ENCODE measurements at places on chromosomes 6 and 20. TPM values are rescaled to one million over a fixed set of nuclear protein-coding genes. Genes with fewer than 3 reads are reported as not detected.
A peak's percentile ranks its signal among the peaks of the same experiment; 100 is the strongest.

The HAO1 gene
- not detected for total RNA-seq

The VGLL2 gene
- not detected for total RNA-seq

The HMGCLL1 gene
- not detected for total RNA-seq

The PPP2R5D gene
- 51.0 TPM for total RNA-seq

GRCh38 chr20:22794200-22794599 lies 209.8 kb upstream of the FOXA2 start:
- peaks cover 43% of the 10 kb centered on the region for H3K4me1 ChIP-seq
- no peaks in the 10 kb centered on the region for H3K27me3 ChIP-seq
- DNase-seq: peak; percentile 40
- no peak overlapping the region for H3K4me3 ChIP-seq

GRCh38 chr20:24580006-24580405 lies 110.6 kb downstream of the SYNDIG1 start:
- H3K27me3 ChIP-seq: no peaks in the 10 kb centered on the region
- H3K27ac ChIP-seq: no peak overlapping the region
- H3K36me3 ChIP-seq: no peaks in the 10 kb centered on the region

DNA sequence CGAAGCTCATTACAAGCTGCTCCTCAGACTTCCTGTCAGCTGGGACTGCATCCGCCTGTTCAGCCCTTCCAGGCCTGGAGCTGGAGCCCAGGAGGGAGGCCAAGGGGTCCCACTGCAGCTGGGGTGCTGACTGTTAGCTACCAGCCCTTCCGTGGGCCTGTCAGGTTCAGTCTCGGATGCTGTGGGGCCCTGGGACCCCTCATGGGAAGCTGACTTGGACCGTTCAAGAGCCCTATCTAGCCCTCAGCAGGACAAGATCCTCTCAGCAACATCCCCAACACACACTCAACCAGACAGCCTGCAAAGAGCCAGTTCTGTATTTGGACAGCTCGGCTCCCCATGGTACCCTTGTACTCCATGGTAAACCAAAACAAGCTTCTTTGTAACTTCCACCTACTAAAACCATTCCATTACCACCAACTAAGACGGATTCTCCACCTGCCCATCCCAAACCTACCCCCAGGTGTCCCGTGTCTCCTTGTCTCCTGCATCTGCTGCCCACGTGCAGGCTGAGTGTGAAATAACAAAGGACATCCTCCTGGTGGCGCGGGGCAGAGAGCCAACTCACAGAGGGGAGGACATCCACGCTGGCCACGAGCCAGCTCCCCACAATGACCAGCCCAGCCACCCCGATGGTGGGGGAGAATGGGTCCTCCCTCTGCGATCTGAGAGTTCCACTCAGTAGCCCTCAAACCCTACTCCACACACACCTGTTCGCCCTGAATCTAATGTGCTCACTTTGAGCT lies 111.2 kb downstream of the TAF4 start:
- no peaks in the 10 kb centered on the region for H3K4me1 ChIP-seq
- no peak for DNase-seq
- H3K4me3 ChIP-seq: no peak overlapping the region

DNA sequence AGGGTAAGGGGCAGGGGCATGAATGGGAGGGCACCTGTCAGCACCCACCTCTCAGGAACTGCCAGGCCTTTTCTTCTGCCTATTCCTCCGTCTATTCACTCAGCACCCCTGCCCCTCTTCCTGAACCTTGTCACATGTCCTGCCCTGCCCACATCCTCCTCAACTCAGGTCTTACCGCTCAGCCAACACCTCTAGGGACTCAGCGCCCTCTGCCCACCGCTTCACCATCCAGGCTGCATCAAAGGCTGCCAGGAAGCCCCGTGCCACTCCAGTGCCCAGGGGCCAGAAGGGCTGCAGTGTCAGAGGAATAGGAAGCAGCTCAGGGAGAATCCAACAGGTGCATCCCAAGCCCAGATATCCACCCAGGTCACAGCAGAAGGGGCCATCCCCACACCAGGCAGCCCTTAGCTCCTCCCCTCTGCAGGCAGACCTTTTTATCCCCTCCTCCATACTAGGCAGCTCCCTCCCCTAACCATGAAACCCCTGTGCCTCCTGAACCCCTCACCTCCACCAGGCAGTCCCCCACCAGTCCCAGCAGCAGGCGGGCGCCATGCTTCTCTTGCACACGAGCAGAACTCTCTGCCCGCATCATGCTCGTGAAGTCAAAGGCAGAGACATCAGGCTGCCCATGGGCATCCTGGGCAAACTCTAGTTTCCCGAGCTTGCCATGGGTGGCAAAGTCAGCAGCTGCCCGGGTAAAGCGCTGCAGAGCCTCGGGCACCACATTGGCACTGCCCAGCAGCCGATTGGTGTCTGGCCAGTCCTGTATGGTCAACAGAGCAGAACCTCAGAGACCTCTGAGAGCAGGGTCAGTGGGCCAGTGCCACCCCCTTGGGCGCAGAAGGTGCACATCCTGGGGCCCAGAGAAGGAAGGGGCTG lies 5.5 kb downstream of the MICAL1 start:
- no peak overlapping the region for H3K4me3 ChIP-seq
- no peak overlapping the region for H3K27ac ChIP-seq
- no peaks in the 10 kb centered on the region for H3K4me1 ChIP-seq
- H3K36me3 ChIP-seq: peaks cover 4% of the 10 kb centered on the region

- no peaks in the 10 kb centered on the region for H3K4me1 ChIP-seq
- DNase-seq: no peak
These were observed at the start of gene RBPJL for GRCh38 chr20:45306431-45306982. TSS of gene RBPJL (plus strand) at chr20:45306840. CDS start at chr20:45306923, 83 bp downstream.

- H3K4me1 ChIP-seq: peaks cover 2% of the 10 kb centered on the region
- no peaks in the 10 kb centered on the region for H3K36me3 ChIP-seq
- no peak overlapping the region for H3K4me3 ChIP-seq
- H3K27ac ChIP-seq: no peak overlapping the region
- H3K27me3 ChIP-seq: peaks cover 2% of the 10 kb centered on the region
These were observed 28.3 kb upstream of the TMEM200A start for GRCh38 chr6:130337534-130337933.

GRCh38 chr6:20370393-20370792 lies 31.3 kb upstream of the E2F3 start:
- H3K36me3 ChIP-seq: no peaks in the 10 kb centered on the region
- H3K27ac ChIP-seq: no peak overlapping the region
- peaks cover 2% of the 10 kb centered on the region for H3K27me3 ChIP-seq
- no peak for DNase-seq
- no peaks in the 10 kb centered on the region for H3K4me1 ChIP-seq
